ENCODE measurements at places on chromosomes 4 and X.

DNA sequence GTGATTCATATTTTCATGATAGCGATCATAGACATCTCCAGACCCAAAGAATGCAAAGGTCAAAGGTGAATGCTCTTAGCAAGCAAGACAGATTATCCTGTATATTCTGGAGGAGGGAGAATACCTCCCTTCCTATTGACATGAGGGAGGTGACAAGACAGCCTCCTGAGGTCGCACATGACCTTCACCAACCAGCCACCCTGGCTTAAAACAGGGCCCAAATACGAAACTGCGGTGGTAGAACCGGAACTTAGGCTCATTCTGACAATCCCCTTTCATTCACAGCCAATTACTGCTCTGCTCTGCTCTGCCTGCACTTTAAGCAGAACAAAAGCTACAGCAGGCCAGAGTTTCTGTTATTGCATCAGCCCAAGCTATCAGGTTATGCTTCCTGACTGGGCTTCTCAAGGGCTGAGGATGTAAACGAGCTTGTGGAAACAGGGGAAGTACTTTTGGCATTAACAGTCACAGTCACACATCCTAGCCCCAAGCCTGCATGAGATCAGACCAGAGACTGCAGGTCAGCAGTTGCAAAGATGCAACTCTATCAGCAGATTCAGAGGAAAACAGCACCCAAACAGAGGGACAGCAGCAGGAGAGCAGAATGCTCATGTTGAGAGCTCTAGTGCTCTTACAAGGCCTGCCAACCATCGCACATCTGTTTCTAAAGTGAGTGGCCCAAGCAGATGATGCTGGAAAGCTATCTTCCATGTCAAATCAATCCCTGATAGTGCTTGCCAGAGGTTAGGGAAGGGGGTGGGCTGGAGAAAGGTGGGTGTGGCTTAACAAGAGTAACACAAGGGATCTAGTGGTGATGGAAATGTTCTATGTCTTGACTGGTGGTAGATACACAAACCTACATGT lies 51.3 kb upstream of the MAP3K15 start:
- no peak for DNase-seq

DNA sequence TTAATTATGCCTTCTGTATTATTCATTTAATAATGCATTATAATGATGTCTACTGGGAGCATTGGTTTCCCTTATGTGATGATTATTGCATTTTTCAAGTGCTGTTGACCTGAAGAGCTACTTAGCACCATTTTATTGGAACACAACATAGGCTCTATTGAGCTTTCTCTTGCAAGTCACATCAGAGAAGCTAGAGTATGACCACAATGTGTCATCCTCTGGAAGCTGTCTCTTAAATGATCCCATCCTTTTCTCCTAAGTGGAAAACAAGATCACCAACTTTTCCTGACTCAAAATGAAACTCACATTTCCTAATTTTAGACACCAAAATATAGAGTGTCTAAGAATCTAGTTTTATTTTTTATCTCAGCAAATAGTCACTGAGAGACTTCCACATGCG lies 1451.9 kb downstream of the PCDH7 start:
- no peak for DNase-seq

DNA sequence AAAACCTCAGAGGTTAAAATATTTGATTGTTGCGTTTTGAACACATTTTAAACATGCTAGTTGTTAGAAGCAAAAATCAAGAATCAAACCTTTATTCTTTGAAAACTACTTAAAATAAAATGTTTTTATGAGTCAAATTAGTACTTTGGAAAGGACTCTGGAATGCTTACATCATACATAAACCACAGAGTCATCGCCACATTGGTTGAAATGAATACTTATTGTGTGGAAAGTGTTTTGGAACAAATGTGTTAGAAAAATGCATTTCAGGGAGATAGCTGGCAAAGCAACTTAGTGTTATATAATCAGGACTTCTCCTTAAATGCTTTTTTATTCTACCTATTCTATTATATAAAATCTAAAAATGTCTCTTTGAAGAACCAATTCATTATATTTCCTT lies 49.4 kb upstream of the CAMK2D start:
- DNase-seq = no peak

GRCh38 chrX:123201720-123202119 lies 17.6 kb downstream of the GRIA3 start:
- DNase-seq = no peak

GRCh38 chr4:32032136-32032672 lies 1312.0 kb downstream of the PCDH7 start:
- DNase-seq = no peak
